T-helper 2 cell (primary cell): ENCODE measurements at places on chromosomes 7 and 10.

GRCh38 chr7:42012786-42013360 is 224.1 kb downstream of the GLI3 start:
- DNase-seq = no peak

DNA sequence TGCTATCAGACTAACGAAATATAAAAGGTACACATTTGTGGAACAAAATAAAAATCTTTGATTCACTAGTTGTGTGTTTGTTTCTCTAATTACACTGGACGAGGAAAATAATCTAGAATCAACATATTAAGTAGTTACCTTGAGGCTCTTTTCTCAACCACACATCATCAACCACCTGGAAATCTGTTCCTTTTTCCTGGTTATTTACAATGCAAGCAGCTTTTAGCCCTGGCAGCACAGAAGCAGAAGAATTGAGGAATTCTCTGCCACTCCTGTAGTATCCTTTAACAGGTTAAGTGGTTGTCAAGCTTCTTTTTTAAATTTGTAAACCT is 23.7 kb downstream of the NUP42 start:
- no peak for DNase-seq

DNA sequence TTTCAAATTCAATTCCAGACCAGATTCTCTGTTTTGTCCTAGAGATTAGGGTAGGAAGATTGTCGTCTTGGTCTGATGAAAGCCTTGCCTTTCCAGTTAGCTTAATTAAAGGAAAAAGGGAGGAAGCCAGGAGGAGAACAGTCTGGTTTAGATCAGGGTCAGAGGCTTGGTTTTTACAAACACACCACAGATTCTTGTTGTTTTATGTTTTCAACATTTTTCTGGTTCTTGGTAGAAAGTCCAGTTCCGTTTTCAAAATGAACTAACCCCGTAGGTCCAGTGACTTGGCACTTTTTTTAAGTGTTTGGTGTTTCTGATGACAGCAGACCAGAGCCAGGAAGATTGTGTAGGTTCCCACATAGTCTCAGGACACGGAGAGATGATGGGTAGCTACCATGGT is 167.1 kb upstream of the INHBA start:
- DNase-seq = no peak

DNA sequence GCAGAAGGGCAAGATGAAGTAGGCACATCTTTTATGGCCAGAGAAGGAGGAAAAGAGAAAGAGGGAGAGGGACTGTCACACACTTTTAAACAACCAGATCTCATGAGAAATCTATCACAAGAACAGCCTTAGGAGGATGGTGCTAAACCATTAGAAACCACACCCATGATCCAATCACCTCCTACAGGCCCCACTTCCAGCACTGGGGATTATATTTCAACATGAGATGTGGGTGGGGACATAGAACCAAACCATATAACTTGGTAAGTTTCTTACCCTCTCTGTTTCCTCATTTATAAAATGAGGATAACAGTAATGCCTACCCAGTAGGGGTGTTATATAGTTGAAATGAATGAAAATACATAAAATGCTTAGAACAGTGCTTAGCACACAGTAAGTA is 66.0 kb downstream of the CHCHD3 start:
- no peak for DNase-seq

- no peak for DNase-seq
Observed at GRCh38 chr10:131636841-131637724, 263.7 kb upstream of the PPP2R2D start.

- no peak for DNase-seq
Observed at GRCh38 chr10:35006836-35007235, 83.3 kb downstream of the CUL2 start.

DNA sequence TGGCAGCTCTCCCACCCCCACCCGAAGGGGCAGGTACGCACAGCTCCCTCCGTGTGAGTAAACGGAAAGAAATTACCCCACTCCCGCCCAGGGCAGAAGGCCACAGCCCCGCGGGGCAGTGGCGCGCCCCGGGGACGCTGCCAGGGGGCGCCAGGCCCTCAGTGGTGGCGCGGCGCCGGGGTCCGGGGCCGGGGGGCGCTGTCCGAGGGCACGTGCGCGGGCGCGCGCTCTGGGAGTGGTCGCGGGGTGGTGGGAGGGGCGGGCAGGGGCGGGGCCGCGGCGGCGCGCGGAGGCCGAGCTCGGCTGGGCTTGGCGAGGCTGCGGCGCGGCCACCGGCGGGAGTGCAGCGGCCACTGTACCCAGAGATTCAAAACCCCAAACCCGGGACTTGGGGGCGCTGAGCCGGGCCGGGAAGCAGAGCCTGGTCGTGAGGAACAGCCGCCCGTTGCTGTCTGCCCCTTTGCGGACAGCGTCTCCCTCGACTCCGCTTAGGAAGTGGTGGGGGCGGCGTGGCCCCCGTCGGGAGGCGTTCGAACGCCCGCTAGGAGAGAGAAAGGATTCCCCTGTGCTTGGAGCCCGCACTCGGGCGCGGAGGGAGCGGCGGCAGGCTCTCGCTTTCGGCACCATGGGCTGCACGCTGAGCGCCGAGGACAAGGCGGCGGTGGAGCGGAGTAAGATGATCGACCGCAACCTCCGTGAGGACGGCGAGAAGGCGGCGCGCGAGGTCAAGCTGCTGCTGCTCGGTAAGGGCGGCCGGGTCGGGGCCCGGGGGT is at the start of gene GNAI1:
Gene GNAI1, plus strand, starts transcription at position 296 of the 773 bp plus-strand sequence. Its CDS starts 330 bp downstream, at position 626.
- DNase-seq = no peak

GRCh38 chr10:69629897-69630650 is at the start of gene FAM241B:
TSS of gene FAM241B (plus strand) at chr10:69630247. CDS start at chr10:69631744, 1,497 bp downstream.
- DNase-seq = peak; percentile 55

- no peak for DNase-seq
Observed at GRCh38 chr7:8413600-8413999, 19.8 kb upstream of the NXPH1 start.

DNA sequence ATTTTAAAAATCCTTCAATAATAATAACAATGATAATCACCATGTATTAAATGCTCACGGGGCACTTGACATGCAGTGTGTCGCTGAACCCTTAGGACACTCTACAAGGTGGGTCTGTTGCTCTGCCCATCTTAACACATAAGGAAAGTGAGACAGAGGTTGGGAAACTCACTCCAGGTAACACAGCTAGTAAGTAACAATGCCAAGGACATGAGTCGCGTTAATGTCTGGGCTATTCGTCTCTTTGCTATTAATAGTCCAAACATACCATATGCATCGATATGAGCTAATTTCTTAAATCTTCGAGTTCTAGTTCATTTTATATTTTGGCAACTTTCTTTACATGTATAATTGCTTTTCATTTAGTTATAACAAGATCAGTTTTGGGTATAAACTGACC is 79.5 kb downstream of the BEND7 start:
- no peak for DNase-seq

GRCh38 chr7:100632951-100633717 is 8.2 kb downstream of the TFR2 start:
- peak; percentile 55 for DNase-seq

DNA sequence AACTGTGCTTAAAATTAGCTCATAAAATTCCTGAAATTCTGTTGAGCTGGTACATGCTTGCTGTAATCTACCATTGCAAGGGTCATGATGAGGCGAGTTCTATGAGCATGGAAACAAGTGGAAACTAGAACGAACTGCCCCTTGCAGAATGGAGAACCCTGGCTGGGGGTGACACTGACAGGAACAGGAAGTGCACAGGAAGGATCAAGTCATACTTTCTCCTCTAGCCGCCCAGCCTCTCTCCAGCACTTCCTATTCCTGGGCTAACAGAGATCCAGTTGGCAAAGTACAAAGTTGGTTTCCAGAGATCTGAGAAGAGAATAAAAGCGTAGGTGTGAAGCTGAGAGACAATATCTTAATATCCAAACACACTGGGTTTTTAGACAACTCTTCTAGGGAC is 414.2 kb upstream of the PODXL start:
- DNase-seq = no peak

- DNase-seq = no peak
Observed at GRCh38 chr7:19378345-19378714, 233.1 kb upstream of the FERD3L start.

DNA sequence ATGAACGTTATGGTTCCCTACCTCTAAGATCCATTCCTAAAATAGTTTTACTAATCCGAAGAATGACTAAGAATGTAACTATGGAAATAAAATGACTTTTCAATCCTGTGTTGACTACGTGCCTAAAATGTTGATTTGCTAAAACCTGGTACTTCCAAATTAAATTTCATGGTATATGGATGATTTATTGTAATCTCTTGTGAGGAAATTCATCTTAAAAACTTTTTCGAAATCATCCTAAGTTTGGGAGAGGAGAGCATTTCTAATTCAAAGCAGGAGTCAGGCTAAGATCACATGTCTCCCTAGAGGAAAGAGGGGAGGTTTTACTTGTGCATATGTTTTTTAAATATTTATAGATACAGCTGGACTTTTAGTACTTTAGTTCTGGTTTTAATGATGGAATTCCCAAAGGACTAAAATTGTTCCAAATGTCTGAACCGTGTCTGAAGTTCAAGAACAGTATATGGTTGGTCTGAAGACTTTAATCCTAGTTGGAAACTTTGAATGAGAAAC is 483.9 kb downstream of the AUTS2 start:
- DNase-seq = no peak

- no peak for DNase-seq
Observed at GRCh38 chr10:32226624-32227023, 120.3 kb downstream of the EPC1 start.

DNA sequence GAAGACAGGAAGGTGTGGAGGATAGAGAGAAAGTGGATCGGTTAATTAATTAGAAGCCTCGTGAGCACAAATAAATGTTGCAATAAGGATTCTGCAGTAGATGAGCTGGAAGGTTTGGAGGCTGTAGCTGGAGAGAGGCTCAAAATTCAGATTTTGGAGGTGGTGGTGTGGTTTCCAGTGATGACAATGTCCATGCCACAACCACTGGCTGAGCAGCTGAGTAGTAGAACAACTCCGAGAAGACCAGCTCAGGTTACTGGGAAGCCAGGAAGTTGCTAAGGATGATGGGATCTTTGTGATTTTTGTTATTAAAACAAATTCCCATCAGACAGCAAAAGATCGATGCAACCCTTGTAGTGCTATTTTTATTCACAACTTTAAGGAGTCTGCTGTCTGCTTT is 7.7 kb downstream of the SLC26A4 start:
- DNase-seq = no peak

DNA sequence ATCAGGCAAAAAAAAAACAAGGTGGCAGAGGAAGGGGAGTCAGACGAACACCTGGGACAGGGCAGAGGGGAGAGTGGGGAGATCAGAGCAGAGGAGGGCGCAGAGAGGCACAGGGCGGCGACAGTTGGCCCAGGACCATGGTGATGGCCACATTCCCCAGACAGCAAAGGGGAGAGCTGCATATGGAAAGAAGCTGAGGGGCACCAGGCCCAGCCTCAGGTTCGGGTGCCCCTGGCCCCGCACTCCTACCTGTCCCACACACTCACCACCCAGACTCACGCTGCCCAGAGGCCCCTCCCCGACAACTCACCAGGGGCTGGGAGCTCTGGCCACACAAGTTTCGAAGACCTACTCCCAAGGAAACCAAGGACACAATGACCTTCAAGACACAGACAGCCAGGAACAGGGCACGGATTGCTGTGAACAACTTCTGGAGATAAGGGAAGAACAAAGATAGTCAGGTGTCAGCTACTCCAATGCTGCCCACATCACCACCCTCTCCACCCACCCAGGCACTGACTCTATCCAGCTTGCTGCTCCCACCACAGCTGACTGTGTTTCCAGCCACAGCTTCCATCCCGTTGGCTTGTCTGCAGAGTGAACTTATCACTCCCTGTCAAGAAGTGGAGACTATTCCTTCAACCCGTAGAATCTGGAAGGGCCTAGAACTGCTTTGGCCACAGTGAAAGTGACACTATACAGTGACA is 8.3 kb downstream of the TMEM176B start:
- DNase-seq = no peak

DNA sequence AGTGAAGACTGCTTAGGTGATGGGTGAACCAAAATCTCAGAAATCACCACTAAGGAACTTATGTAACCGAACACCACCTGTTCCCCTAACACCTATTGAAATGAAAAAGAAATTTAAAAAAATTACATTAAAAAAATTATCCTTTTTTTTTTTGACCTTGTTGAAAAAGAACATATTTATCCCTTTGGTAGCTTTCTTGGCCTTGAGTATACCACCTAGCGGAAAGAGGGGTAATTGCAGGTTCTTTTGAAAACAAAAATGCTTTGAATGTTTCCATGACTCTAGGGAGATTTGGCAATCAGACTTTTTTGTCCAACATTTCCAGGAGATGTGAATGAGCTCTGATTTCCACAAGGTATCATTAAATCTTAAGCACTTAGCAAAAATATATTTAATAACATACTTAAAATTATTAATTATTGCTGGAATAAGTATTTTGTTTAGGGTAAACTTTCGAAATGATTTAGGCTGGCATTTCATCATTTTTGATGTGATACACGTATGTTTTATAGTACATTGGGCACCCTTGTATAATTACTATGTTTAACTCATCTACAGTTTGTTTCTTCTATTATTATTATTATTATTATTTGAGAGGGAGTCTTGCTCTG is 47.0 kb upstream of the ELMO1 start:
- DNase-seq = no peak

- DNase-seq = no peak
Observed at GRCh38 chr7:55792048-55792447, 70.5 kb downstream of the SEPTIN14 start.

DNA sequence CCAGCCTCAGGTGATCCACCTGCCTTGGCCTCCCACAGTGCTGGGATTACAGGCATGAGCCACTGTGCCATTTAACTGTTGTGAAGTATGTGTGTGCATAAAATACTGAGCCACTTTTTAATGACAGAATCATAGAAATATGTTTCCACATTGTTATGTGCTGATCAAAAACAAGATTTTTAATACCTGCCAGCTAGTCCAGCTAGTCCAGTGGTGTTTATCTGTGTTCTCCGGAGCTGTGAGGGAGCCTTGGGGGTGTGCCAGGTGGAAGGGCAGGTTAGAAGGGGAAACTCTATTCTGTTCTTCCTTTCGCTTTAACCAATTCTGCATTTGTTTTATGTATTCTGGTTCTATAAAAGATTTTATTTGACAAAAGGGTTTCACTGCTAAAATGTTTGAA is 7.0 kb downstream of the FAM221A start:
- DNase-seq = no peak

GRCh38 chr10:122486406-122487080 is 25.2 kb downstream of the HTRA1 start:
- no peak for DNase-seq

DNA sequence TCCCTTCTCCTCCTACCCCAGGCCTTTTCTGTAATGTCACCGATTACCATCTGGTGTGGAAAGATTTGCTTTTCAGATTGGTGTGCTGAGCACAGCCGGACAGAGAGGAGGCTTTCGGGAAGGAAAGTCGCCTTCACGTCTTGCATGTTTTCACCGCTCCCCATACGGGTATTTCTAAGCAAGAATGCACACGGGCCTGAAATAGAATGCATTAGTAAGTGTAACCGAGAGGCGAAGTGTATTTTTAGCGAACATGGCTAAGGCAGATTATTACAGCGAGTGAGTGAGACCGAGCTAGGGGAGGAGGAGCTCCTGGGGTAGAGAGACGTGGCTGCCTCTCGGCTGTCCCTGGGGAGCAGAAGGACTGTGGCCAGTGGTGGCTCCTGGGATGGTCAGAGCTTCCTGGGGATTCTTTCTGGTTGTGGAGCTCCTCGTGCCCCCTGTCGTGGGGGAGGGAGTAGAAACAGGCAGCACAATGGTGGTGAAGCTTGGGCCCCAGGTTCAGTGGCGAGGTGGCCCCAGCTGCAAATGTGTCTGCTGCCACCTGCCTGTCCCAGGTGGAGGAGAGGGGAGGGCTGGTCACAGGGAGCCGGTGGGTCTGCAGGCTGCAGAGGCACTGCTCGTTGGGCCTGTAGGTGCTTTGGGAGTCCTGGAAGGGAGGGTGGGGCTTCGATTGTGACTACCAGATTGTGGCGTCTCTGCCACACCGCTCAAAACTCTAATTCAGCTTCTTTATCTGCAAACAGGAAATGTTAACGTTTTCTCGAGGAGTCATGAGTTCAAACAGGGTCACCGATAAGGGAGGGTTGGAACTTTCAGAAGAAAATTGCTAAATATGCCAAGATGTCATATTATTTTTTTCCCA is 135.8 kb downstream of the CAMK1D start:
- DNase-seq = no peak
